ENCODE measurements at places on chromosomes 3 and 15.

DNA sequence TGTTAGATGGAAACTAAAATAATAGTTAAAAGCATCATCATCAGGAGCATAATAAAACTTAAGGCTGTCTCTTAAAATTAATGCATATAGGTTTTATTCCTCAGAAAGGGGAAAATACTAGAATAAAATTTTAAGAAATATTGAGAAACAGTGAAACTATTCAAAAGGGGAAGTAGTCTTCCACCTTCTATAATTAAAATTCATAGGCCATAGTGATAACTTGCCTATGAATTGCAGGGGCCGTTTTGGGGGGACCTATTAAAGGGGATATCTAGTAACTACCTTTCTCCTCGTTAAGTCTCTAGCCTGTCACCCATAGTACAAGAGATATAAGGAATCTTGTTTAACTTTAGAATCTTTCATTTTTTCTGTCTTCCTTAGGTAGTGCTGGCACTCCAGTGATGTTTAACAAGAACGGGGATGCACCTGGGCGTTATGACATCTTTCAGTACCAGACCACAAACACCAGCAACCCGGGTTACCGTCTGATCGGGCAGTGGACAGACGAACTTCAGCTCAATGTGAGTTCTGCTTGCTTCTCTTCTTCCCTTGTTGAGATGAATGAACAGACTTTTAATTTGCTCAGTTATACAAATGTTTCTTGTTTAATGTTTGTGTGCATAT, 600.4 kb downstream of the GRM7 start:
- no peak for DNase-seq

DNA sequence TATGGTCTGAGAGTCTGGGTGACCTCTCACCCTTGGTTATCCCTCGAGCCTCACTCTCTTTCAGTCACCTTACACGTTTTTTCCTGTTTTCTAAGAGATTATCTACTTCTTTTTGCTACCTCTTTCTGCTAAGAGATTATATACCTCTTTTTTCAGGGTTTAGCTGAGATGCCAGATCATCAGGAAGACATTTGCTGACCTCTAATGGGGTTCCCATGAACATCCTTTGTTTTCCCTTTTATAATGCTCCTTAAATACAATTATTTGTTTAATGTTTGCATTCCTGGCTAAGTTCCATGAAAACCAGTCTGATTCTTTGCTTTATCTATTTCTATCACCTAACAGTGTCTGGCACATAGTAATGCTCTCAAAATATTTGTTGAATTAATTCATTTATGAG, 39.6 kb downstream of the LEKR1 start:
- DNase-seq, result peak; percentile 27

DNA sequence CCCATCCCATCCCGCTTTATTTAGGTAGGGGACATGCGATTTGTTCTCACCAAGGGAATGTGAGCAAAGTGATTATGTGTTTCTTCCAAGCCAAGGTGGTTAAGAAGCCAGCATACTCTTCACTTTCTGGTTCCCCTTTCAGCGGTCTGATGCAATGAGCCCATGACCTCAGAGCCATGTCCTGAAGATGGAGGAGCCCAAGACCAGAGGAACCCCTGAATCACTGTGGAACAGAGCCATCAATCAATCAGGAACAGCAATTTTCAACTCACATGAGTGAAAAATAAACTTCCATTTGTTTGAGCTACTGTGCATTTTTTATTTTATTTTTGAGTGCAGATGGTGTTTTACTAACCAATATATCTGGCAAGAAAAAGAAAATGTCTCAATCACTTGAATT, 10.8 kb downstream of the THRB start:
- DNase-seq, result no peak

DNA sequence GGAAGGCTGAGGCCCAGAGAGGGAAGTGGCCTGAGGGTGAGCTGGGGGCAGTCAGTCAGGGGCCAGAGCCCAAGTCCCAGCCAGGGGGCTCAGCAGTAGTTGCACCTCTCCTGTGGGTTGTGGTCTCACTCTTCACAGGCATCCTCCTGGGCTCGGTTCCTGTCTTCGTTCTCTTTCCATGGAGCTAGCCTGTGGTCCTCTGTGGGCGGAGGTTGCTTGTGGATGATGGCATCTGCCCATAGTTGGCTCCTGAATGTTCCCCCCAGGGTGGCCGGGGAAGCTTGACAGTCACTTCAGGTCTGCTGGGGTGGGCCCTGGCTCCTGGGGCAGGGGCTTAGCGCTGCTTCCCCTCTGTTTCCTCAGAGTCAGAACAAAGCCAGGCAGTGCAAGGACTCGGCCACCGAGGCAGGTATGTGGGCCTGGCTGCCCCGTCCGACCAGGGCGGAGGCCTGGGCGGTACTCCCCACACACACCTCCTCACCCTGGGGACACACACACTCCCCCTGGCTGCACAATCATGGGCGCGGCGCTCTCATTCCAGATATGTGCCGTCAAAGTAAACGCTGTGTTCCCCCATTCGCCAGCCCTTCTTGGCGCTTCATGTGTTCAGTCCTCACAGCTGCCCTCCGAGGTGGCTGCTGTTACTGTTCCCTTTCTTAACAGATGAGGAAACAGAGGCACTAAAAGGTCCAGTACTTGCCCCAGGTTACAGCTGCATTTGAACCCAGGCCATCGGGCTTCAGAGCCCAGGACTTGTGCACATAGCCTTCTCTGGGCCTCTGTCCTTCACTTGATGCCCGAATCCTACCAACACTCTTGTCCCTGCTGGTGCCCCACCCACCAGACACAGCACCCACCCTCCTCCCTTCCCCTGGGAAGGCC, 34.5 kb downstream of the PSTPIP1 start:
- DNase-seq, result no peak

DNA sequence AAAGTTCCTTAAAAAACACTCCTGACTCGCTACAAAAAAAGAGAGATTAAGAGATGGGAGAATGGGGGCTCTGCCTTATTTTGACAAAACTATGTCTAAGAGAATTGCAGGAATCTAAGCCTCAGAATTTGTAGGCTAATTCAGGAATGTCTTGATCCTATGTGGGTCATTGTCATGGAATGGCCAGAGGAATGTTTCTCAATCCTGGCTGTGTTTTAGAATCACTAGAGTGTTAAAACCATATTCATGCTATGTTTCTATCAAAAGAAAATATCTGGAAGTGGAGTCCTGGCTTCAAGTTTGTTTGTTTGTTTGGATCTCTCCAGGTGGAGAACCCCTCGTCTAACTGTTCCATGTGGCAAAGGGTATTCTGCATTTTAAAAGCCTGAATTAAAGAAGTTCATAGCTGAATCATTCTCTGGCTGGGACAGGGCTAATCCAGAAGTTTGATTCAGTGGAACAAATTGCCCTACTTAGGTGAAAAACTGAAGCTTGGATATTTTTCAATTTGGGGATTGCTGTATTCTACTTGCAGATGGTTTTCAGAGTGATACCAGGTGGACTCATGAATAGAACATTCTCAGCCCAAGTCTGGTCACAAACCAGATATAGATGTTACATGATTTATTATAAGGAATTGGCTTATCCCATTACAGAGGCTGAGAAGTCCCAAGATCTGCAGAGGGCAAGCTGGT, 28.2 kb downstream of the GJD2 start:
- peak; percentile 3 for DNase-seq

DNA sequence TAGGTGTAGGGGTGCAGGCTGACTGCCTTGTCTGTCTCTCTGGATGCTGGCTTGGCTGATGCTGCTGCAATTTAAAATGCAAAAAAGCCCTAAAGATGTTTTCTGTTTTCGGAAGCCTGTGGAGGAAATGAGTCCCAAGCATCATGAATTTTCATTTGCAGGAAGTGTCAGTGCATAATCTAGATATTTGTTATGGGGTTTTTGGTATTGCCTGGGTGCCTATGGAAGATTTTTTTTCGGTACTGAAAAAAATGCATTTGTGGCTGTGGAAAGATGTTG, 1.9 kb downstream of the CACNA1D start:
- DNase-seq, result no peak

DNA sequence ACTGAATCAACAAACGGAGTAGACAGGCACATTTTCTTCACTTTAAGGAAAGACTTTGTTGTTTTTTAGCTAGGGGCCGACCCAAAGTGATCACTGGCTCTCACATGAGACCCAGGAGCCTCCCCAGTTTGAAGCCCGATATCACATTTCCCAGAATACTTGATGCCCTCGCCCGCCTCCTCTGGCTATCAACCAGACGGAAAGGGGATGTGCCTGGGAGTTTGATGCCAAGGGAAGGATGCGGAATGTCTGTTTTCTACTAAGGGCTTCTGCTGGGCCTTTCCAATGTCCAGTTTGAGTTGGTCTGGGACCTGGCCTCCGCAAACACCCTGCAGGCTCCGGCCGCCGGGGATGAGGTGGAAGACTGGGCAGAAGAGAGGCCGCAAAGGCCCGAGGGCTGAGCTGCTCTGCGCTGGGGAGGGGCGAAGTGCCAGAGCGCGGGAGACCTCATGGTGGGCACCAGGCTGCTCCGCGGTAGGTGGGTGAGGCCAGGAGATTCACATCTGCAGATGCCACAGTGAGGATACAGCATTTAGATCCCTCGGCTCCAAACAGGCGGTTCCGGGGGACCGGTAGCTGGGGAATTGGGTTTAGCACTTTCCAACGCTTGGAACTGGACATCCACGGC, 491 bp upstream of the ZNF774 start:
- no peak for DNase-seq

DNA sequence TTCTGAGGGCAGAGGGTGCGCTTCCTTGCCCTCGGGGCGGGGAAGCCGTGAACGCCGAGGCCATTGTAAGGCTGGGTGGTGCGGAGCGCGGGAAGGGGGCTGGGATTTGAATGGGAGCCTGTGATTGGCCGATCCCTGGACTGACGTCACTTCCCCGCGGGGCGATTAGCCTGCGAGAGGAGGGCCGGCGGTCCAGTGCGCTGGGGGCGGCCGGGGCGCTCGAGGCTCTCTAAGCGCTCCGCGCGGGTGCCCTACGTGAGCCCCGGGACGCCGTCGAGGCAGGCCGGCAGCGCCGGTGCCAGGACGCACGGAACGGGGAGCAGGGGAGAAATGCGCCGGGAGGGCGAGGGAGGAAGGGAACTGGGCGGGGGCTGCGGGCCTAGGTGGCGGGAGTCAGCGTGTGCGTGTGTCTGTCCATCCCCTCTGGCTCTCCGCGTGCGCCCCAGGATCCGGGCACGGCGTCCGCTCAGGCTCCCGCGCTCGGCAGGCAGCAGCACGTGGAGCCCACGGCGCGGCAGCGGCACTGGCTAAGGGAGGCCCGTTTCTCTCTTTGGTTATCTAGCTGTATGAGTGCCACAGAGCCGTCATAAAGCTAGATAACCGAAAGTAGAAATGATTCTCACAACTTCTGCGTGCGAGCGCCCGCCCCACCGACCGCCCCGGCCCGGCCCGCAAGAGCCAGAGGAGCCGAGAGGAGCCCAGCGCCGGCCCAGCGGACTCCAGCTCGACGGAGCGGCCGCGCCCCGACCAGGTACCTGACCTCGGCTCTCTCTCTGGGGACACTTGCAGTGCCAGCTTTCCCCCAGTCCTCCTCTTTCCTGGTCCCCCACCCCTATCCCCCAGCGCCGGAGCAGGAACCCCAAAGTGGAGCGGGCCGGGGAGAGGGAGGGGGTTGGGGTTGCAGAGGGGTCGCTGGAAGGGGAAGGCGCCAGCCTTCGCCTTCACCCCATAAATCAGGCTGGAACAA, 33.1 kb upstream of the POLG start:
- no peak for DNase-seq

DNA sequence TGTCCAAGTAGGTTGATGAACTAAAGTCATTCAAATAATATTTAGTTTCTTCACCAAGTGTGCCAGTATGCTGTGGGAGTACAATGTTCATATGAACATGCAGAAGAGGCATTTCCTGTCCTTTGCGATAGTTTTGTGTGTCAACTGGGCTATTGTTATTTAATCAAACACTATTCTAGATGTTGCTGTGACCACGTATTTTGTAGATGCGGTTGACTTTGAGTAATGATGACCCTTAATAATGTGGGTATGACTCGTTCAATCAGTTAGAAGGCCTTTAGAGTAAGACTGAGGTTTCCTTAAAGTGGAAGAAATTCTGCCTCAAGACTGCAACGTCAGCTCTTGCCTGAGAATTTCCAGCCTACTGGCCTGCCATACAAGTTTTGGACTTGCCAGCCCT, 470.7 kb upstream of the CBLB start:
- peak; percentile 15 for DNase-seq

DNA sequence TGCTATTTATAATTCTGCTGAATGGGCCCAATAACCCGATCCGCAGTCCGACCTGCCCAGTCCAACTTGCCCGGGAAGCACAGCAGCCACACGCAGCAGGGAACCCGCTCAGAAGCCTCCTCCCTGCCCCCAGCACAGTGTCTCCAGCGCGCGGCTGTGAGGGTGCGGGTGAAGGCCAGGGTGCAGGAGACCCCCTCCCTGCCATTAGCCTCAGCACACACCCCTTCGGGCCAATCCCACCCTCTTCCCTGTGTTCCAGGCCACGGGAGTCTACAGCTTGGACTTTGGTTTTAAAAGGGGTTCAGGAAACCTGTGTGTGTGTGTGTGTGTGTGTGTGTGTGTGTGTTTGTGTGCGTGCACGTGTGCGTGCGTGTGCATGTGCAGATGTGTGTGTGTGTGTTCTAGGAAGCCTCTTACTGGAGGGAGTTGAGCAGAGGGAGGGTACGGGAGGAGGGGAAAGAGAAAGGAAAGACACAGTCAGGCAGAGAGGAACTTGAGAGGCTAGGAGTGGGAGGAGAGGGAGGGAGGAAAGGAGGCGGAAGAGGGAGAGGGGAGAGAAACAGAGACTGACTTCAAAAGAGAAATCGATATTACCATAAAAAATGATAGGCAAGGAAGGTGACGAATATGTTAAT, 34.2 kb downstream of the ATP2B2 start:
- DNase-seq, result no peak

GRCh38 chr15:45234562-45235235, 17.3 kb upstream of the SLC28A2 start:
- no peak for DNase-seq

GRCh38 chr3:127715532-127715931, 42.8 kb downstream of the ABTB1 start:
- no peak for DNase-seq

DNA sequence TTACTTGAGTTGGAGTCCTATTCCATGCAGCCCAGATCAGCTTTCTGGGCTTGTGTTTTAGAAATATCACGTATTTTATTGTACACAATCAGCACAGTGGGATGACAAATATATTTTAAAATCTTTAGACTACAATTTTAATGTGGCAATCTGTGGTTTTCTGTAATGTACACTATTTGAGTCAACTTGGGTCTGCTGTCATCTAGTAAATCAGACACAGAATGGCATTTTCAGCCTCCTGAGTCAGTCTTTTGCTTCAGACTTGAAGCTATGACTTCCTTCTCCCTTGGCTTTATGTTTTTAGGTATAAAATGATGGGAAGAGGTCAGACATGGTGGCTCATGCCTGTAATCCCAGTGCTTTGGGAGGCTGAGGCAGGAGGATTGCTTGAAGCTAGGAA, 232.1 kb downstream of the NECTIN3 start:
- DNase-seq, result peak; percentile 63

GRCh38 chr3:126441256-126441880, 34.3 kb downstream of the ZXDC start:
- no peak for DNase-seq

DNA sequence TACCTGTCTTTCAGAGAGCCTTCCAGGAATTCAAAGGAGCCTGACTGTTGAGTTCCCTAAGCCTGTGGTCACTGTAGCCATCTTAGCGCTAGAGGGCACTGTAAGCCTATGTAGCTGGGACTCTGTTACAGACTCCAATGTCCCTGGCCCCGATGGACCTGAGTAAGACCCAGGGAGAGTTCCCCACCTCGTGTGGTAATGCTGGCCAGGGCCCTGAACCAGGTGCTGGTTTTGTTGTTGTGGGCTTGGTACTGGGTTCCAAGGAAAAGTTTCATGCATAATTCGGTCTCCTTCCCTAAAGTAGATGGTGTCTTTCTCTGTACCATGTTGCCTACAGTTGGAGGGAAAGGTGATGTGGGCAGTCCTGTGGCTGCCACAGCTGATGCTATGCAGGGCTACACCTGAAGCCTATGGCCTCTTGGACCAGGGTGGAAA, 32.4 kb downstream of the CDAN1 start:
- DNase-seq, result peak; percentile 74

Data from ELR (cell line).